ENCODE measurements at places on chromosomes 7 and 10.

GRCh38 chr10:12471135-12471534, 121.8 kb downstream of the CAMK1D start:
- no peak for DNase-seq

- DNase-seq: no peak
These were observed 56.6 kb downstream of the PON1 start for GRCh38 chr7:95267754-95268153.

- DNase-seq: no peak
These were observed 43.9 kb upstream of the PODXL start for GRCh38 chr7:131600085-131600881.

GRCh38 chr7:36203071-36203790, 50.2 kb downstream of the EEPD1 start:
- no peak for DNase-seq

DNA sequence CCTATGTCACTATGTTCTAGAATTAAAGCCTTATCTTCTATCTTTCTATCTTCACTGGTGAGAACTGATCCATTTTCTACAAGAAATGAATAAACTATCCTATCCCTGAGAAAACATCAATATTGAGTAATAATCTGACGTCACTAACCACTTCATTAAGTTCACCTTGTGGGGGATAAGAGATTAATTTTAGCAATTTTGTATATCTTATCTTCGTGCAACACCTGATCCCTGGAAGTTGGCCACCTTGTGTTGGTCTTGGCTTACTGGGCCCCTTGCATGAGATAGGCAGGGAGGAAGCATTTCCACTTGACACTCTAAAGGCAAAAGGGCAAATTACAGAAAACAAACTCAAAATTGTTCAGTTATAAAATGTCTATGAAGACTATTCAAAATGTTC, 20.1 kb upstream of the OR6B1 start:
- DNase-seq: no peak

DNA sequence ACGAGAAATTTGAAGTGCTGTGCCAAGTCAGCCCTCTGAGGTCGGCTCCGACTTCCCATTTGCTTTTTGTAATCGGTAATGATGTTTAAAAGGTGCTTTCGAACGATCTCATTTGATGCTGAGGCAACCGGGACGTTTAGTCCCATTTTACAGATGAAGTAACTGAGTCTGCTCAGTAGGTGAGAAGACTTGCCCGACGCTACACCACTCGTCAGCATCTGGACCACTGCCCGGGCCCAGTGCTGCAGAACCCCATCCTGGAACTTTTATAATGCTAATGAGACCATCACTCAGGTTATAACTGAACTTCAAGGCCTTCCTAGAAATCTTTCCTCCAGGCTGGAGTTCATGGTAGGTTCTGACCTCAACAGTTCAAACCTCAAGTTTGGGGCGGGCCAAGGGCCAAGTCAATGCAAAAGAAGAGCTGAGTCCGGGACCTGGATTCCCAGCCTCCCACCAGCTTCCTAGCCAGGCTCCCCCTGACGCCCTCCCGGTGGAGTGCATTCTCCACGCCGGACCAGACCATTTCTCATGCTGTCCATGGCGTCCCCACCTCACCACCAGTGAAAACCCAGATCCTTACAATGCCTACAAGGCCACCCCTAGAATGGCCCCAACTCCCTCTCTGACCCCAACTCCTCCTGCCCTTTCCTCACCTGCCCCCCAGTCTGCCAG, 699 bp upstream of the PDLIM1 start:
- no peak for DNase-seq

GRCh38 chr10:27716521-27716920, 29.1 kb downstream of the MKX start:
- DNase-seq: peak; percentile 79

DNA sequence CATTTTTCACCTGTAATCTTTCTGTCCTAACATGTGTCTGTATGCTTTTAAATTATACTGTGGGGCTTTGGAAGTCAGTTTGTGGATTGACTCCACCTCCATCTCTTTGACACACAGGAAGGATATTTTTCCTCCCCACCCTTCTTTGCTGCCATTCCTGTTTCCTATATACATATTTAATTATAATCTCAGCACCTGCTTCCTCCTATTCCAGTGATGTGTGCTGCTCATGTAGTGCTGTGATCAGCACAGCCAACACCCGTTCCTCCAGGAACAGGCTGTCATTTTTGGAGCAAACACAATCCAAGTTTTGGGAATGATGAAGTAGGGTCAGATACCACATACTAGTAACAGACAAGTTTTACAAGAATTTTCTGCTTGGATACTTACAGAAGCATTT, 135.0 kb upstream of the PRPS1L1 start:
- no peak for DNase-seq

GRCh38 chr7:72751378-72751777, 76.6 kb downstream of the TYW1B start:
- DNase-seq: no peak

- DNase-seq: no peak
These were observed 1205.3 kb downstream of the REEP3 start for GRCh38 chr10:64726466-64726865.

GRCh38 chr7:142795339-142795863, 24.6 kb downstream of the PRSS2 start:
- DNase-seq: no peak

DNA sequence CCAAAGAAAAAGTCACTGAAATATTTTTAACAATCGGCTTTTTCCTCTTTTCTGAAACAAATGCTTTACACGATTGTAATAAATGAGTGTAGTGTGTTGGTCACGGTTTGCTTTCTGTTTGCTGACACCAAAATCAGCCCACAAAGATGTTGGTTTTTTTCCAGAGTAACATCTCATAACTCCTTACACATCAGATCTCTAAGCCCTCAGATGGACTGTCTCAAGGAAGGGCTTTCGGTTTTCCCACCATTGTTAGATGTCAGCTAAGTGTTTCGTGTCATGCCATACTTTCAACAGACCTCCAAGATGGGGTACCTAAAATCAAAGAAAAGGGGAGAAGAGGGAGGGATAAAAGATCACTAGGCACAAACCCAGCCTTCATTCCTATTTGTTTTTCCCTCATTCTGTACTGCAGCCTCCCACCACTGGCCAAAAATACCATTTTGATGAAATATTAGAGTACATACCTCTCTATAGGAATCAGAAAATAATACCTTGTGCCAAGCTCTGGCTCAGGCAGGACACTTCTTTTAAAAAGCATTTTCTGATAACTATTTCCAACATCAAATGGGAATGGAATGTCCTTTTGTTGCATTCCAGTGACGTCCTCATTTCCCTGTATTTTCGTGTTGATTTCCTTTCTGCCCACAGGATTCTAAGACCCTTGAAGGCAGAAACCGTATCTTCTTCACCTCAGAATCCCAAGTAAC, 159.1 kb downstream of the DGKI start:
- DNase-seq: no peak

DNA sequence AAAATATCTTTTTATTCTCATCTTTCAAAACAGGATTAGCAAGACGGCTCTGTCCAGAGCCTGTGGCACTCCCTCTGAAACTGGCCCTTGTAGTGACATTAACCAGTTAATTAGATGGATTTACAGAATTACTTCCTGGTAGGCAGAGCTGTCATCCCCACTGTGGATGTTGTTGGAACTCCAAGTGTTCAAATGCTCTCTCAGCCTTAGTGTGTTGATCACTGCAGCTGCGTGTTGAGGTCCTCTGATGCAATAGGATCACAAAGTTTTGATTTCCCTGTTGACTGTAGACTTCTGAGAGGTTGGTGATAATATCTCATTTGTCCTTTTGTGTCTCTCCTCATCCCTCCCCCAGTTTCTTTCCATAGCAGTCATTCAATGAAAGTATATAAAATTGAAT, 117.3 kb upstream of the CDK6 start:
- no peak for DNase-seq

DNA sequence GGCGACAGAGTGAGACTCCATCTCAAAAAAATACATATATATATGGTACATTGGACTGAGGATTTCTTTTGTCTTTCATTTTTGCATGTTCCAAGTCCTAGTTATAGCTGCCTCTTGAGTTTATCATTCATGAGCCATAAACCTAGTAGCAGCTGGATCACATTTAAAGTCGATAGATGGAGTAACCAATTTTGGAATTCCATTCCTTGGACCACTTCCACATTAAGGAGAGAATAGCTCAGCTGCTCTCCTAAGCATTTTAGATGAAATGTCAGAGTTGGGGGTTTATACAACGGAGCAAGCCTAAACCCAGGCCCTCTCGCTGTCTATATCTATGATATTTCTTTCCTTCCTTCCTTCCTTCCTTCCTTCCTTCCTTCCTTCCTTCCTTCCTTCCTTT, 141.2 kb downstream of the LYZL1 start:
- DNase-seq: peak; percentile 42

DNA sequence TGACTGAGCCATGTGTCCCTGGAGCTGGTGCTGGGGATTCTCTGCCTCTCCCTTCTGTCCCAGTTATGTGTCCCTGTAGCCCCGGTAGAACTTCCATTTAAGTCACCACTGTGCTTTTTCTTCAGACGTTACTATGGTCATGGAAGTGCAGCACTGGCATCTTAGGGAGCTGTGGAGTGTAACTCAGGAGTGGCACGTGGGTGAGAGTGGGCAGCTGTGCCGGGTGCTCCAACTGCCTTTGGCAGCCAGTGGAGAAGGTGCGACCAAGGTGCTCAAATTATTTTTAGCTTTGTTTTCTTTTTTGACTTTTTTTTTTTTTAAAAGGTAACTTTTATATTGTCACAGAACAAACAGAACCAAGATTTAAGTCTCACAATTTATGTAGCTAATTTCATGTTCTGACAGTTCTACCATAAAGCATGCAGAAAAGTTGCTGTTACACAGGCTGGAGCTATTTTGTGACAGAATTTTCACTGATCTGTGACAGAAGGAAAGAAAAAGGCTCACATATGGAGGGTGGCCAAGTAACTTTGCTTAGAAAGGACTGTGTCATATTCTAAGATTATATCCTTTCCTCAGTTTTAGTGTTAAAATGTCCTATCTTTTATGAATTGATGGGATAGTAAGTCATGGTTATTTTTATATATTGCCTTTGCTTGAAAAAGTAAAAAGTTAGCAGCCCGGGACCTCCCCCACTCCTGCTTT, 73.9 kb downstream of the SH2D4B start:
- DNase-seq: no peak

DNA sequence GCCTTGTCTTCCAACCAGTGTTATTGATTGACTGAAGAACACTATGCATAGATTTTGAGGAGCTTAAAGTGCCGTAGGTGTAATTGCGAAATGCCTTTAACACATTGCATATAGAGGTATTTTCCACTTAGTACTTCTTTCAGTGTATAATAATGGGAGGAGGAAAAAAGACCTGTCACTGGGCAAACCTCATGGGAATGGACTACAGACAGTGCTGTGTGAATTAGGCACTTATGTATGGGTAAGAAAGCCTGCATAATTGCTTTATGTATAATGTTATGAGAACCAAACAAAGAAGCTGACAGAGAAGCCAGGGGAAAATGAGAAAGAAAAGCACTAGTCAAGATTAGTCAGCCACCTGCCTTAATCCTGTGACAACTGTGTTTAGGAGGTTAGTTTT, 12.4 kb upstream of the SCRN1 start:
- no peak for DNase-seq

DNA sequence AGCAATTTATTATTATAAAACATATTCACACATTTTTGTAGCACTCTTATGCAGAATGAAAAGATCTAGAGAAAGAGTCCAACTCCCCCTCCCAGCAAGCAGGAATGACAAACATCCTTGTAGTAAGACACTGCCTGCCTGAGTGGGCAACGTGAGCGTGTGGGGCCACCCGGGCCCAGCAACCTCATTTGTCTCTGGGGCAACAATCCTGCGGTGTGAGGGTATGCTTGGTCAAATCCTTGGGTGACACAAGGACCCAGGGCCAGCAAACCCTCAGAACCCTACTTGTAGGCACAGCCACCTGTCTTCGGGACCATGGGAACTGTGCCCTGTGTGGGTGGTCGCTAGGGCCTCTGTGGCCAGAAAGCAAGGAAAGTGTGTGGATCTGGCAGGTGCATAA, 10.7 kb downstream of the RHEB start:
- DNase-seq: no peak

DNA sequence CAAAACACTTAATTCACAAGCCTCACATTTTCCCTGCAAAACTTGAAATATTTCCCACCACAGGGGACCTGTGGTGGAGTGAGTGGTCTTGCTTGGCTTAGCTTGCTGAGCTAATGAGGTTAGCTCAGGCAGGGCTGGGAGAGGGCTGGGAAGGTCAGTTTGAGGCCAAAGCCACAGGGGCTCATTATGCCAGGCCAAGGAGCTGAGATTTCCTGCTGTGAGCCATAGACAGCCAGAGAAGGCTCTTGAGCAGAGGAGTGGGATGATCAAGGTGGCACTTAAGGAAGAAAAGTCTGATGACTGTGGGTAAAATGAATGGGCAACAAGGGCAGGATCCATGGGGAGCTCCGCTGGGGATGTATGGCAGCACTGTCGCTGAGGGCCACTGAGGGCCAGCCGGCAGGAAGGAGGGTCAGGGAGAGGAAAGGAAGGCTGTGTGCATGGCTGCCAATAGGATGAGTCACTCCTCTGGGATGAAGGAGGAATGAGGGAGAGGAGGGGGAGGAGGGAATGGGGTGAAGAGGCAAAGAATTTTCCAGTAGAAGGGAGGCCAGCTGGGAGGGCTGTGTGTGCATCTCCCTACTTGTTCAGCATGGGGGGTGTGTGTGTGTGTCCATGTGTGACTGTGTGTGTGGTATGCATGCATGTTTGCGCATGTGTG, 18.7 kb upstream of the ZNF488 start:
- peak; percentile 79 for DNase-seq

DNA sequence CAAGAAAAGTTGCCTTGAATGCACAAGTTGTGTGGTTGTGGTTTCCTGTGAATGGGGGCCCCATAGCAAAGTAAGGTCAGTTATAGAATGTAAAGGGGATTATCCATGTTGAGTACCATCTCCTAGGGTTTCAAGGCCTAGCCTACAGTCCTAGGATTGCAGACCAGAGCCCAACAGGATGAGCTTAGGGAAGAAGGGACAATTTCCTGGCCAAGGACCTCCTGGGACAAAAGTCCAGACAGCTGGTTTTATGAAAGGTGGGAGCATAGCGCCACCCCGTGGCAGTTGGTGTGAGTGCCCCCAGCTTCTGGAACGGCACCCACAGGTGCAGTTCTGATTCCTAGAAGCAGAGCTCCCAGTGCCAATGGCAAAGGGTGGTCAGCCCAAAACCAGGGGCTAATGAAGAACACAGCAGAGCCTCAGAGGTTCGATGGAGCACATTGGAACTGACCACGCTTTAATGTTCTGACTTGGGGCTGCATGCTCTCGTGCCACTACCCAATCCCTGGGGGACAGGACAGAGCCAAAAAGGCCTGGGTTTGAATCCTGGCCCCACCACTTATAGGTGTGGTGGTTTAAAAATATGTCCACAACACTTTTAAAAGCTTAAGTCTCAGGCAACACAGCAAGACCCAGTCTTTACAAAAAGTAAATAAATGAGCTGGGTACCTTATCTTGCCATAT, 25.8 kb upstream of the TMEM120A start:
- DNase-seq: peak; percentile 6

GRCh38 chr10:110802090-110802489, 69.6 kb upstream of the PDCD4 start:
- peak; percentile 36 for DNase-seq

DNA sequence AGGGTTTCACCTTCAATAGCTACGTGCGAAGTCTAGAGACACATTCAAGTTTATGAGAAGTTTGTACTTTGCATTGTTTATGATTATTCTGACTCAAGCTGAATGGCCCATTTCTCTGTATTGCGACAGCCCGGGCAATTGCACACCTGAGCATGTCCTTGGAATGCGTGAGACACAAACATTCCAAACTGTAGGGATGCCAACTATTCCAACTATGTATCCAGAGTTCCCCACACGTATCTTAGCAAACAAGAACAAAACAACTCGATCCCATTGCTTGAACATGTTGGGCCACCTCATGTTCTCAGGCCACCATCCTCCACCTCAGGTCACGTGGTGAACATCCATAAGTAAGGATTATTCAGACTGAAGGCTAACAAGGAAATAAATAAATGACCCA, 51.4 kb upstream of the EGFR start:
- DNase-seq: no peak
